Smooth muscle cell of the coronary artery (primary cell): ENCODE measurements at places on chromosomes 13 and 19. TPM values are rescaled to one million over a fixed set of nuclear protein-coding genes. Genes with fewer than 3 reads are reported as not detected.

PRSS57 gene
- not detected in 2 replicates for total RNA-seq

SGCG gene
- total RNA-seq = 0.53 and 0.82 TPM in 2 replicates

WASF3 gene
- 4.9 and 10.0 TPM in 2 replicates for total RNA-seq

MAST1 gene
- 0.35 TPM in 1 of 2 replicates, not detected in the other for total RNA-seq

IL17D gene
- 0.59 and 2.1 TPM in 2 replicates for total RNA-seq

GIPC3 gene
- 0.08 TPM in 1 of 2 replicates, not detected in the other for total RNA-seq

IGFL3 gene
- total RNA-seq = not detected in 2 replicates

EEF1AKMT1 gene
- 5.0 and 5.6 TPM in 2 replicates for total RNA-seq
